Activated CD4-positive, alpha-beta T cell treated with anti-CD3 and anti-CD28 coated beads, Interleukin-2, amount 50 U/mL, for 48 hours (primary cell): ENCODE measurements at places on chromosomes 12 and 14.
A peak's percentile ranks its signal among the peaks of the same experiment; 100 is the strongest.

- peak; percentile 76 for DNase-seq
Measured at GRCh38 chr14:90235179-90235976, 21.0 kb upstream of the PSMC1 start.

DNA sequence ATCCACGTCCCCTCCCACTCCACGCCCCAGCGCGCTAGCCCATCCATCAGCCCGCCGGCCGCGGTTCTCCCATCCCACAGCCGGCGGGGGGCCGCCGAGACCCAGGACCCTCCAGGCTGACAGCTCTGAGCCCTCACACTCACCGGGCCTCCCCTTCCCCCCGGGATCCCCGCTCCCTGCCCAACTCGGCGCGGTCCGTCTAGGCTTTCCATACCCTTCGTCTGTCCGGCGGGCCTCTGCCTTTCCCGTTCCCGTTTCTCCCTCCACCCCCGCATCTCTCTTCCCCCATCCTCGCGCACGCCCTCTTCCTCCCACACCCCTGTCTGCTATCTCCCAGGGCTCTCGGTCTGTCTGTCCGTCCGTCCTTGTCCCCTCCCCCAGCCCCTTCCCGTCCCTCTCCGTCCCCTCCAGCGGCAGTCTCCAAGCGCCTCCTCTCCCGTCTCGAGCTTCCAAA lies 726 bp downstream of the ZFHX2 start:
- DNase-seq: no peak

DNA sequence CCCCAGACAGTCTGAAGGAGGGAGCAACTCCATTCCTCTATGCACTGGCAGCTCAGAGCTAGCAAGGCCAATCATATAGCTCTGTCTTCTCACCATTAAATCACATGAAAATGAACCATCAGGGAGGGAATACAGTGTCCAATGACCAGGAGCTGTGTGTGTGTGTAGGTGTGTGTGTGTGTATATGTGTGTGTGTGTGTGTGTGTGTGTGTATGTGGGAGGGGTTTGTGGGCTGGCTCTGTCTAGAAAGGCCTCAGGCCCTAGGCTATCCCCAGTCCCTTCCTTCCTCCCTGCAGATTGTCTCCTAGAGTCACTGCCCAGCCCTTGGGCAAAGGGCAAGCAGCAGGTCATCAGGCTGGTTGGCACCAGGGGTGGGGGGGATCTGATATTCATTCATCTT lies 5.7 kb upstream of the SUSD6 start:
- DNase-seq: no peak

DNA sequence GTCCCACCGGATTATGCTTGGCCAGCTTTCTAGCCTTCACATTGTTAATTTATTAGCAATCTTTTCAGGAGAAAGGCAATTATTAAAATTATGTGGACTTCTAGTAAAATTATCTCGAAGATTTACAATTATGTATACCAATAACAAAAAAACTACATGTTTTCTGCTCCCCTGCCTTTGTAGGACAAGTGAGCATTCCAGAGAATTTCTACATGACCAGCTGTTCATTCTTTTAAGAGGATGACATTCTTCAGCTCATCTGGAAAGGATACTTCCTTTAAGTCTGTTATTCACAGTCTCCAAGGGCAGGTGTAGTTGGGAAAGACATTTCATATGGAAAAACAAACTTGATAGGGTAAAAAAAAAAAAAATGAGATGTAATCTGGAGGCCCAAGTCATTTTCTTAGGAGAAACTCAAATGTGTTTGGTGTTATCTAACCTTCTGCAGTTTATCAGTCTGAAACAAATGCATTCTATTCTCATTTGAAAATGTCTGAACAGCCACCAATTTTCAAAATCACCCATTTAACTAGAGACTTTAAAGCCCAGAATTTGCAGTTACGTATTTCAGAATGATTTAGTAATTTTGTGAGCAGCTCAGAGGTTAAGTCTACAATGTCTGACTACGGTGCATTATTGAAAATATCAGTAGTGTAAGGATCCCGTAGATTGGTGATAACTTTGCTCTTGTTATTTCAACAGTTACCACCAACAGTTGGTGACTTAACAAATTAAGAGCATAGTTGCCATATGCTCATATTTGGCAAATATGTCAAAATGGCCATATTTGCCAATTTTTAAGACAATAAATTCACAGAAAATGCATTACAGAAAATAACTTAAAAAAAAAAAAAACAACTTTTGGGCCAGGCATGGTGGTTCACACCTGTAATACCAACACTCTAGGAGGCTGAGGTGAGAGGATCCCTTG lies 1.8 kb upstream of the PHLDA1 start:
- DNase-seq: no peak

DNA sequence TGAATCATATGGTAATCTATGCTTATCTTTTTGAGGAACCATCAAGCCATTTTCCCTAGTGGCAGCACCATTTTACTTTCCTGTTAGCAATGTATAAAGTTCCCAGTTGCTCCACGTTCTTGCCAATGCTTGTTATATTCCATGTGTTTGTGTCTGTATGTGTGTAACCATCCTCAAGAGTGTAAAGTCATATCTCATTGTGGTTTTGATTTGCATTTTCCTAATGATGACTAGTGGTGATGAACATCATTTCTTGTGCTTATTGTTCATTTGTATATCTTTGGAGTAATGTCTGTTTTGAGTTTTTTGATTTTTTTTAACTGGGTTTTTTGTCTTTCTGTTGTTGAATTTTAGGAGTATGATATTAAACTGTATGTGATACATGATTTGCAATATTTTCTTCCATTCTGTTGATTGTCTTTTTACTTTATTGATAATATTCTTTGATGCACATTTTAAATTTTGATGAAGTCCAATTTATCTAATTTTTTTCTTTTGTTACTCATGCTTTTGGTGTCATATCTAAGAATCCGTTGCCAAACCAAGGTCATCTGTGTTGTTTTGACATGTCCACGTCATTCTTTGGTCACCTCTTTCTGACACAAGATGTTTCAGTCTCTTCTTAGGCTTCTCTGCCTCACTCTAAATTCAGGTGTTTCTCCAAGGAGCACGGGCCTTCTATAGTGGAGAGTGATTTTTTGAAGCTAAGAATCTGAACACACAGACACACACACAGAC lies 36.1 kb downstream of the PPHLN1 start:
- DNase-seq: no peak

DNA sequence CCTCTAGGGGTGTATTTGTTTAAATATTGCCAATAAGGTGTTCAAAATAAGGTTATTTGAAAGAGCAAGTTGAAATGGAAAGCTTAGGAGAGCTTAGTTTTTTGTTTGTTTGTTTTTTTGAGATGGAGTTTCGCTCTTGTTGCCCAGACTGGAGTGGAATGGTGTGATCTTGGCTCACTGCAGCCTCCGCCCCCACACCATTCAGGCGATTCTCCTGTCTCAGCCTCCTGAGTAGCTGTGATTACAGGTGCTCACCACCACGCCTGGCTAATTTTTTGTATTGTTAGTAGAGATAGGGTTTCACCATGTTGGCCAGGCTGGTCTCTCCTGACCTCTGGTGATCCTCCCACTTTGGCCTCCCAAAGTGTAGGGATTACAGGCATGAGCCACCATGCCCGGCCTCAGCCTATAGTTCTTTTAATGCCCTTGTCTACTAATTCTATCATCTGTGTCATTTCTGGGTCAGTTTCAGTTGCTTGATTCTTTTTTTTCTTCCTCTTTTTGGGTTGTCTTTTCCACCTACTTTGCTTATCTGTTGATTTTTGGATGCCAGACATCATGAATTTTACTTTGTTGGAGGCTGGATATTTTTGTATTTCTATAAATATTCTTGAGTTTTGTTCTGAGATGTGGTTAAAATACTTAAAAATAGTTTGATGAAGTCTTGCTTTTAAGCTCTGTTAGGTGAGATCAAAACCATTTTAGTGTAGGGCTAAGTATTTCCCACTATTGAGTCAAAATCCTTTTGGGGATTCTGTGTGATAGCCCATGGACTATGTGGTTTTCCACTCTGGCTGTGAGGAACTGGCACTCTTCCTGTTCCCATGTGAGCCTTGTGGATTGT lies 18.7 kb downstream of the RCOR1 start:
- DNase-seq: no peak

GRCh38 chr12:32895688-32896431 lies 717 bp downstream of the PKP2 start:
- DNase-seq: no peak

GRCh38 chr14:25252793-25253192 lies 202.8 kb upstream of the STXBP6 start:
- DNase-seq: no peak

DNA sequence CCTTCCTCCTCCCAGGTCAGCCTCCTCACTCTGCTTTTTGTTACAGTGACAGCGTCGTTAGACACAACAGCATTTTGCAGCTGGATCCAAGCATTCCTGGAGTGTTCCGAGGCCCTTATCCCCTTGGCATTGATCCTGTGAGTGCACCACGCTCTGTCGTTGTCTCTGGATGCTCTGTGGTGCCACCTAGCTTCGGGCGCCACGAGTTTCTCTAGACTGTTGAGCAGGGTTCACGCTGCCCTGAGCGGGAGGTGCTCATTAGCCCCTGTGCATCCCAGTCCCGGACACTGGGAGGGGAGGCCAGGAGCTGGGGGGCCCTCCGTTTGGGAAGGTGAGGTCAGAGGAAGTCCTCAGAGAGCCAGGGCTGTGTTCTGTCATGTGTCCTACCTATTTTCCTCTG lies 17.3 kb upstream of the DNAH10 start:
- no peak for DNase-seq

DNA sequence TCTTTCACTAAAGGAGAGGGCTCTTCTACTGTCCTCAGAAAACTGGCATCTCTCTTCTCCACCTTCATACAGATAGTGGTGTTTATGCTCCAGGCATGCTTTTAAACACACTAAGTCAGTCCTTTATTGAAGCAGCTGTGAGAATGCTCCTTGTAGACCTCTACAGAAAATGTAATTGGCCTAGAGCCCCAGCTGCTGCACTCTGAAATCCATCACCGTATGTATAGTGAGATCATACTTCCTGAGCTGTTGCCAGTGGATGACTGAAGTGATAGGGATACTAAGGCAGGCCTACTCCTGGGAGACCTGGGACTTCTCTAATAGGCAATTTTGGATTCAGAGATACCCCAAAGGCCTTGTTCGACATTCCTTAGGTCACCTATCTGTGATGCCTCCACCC lies 535.4 kb downstream of the RPS29 start:
- no peak for DNase-seq

DNA sequence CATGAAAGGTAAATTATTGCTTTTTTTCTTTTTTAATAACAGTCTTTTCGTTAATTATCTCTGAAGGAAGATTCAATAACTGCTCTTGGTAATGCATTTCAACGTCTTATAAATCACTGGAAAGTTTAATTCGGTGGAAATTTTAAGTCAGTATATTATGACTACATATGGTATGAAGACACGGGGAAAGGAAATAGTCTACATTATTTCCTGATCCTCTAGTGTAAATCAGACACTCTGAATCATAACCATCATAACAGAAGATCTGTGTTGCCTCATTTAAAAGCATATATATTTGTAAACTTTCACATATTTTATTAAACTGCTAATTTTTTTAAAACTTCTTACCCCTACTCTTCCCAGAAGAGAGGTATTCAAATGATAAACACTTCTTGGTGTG lies 53.7 kb downstream of the EFCAB11 start:
- DNase-seq: no peak

GRCh38 chr12:76909290-76909689 lies 30.5 kb upstream of the CSRP2 start:
- no peak for DNase-seq

DNA sequence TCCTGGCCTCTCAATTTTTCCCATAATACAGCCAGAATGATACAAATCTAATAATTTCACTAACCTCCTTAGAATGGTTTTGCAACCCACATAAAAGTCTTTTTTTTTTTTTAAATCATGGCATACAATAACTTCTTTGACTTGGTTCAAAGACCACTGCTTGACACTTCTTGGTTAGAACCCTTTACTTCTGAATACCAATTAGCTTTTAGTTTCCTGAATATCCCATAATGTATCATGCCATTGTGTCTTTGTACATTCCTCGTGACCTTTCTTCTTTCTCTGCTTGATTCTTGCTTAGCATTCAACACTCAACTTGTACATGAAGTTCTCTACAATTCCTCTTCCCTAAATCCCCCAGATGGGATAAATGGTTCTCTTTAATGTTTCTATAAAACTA lies 19.3 kb downstream of the KLHL28 start:
- no peak for DNase-seq

DNA sequence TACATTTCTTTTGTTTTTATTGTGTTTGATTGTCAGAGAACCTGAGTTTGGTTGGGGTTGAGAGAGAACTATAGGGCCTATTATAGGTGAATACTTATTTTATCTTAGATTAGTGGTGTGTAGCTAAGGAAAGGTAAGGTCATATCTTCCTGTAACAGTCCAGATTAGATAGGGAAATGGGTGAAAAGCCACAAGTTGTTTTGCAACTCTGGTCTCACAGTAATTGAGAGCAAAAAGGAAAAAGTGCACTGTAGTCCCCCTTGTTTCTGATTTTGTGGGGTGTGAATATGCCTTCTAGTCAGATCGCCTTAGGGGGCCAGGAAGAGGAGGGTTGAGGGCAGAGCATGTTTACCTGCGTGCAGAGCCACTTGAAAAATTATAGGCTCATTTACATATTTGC lies 8.9 kb downstream of the MSRB3 start:
- no peak for DNase-seq

- DNase-seq: no peak
Measured at GRCh38 chr14:102000902-102001301, 36.5 kb downstream of the DYNC1H1 start.

DNA sequence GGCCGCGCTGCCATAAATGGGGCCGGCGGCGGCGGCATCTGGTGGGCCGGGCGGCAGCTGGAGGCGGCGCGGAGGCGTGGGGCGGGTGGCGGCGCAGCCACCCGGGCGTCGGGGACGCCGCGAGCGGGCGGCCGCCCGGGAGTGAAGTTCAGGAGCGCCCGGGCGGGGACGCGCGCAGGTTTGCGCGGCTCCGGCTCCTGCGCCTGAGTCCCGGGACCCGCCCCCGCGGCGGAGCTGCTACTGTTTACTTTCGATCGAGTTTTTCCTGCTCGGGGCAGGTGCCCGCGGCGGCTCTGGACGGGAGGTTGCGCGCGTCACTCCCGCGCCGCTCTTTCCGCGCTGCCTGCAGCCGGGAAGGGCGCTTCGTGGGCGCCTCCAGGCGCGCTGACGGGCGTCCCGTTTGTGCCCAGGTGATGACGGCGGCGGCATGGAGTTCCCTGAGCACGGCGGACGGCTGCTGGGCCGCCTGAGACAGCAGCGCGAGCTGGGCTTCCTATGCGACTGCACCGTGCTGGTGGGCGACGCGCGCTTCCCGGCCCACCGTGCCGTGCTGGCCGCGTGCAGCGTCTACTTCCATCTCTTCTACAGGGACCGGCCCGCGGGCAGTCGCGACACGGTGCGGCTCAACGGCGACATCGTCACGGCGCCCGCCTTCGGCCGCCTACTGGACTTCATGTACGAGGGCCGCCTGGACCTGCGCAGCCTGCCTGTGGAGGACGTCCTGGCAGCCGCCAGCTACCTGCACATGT lies at the start of gene ZBTB42:
ZBTB42 (plus strand) TSS at position 331 of the 749 bp plus-strand sequence; CDS start at position 428, 97 bp downstream.
- DNase-seq: peak; percentile 77
